Diencephalon (tissue), 1 donor: ENCODE measurements at places on chromosomes 5 and 9. TPM values are rescaled to one million over a fixed set of nuclear protein-coding genes. Genes with fewer than 3 reads are reported as not detected.

TEK gene
- total RNA-seq, result 10.6 TPM

SMIM32 gene
- 1.4 TPM for total RNA-seq

CKMT2 gene
- total RNA-seq, result 4.2 TPM

GAPT gene
- total RNA-seq, result 0.92 TPM

SPRY4 gene
- total RNA-seq, result 4.8 TPM

GLRX gene
- total RNA-seq, result 14.5 TPM

IL7R gene
- total RNA-seq, result 0.46 TPM

PTGES gene
- 9.5 TPM for total RNA-seq

SLC1A1 gene
- 49.6 TPM for total RNA-seq

IL17B gene
- total RNA-seq, result not detected

F12 gene
- total RNA-seq, result 7.4 TPM

PTRH1 gene
- 11.1 TPM for total RNA-seq

UGT3A1 gene
- not detected for total RNA-seq

CYLC2 gene
- not detected for total RNA-seq

OR1Q1 gene
- not detected for total RNA-seq

PTGS1 gene
- 1.4 TPM for total RNA-seq

CCDC152 gene
- 14.1 TPM for total RNA-seq

TTF1 gene
- 13.4 TPM for total RNA-seq

NEUROG1 gene
- not detected for total RNA-seq

GALNT12 gene
- total RNA-seq, result 2.5 TPM

CCL27 gene
- total RNA-seq, result 0.69 TPM

SPATA31E1 gene
- not detected for total RNA-seq

ERGIC1 gene
- total RNA-seq, result 61.6 TPM

COL15A1 gene
- 6.7 TPM for total RNA-seq

TMEFF1 gene
- total RNA-seq, result 46.6 TPM

SVEP1 gene
- total RNA-seq, result 4.4 TPM

IL13 gene
- not detected for total RNA-seq

FYB1 gene
- 5.8 TPM for total RNA-seq

GPR150 gene
- 0.23 TPM for total RNA-seq

RANBP17 gene
- total RNA-seq, result 189 TPM

FAM120AOS gene
- total RNA-seq, result 36.7 TPM

NR3C1 gene
- 39.7 TPM for total RNA-seq

PCDHB12 gene
- 15.5 TPM for total RNA-seq

NSG2 gene
- 655 TPM for total RNA-seq

HDAC3 gene
- 54.9 TPM for total RNA-seq

NAIP gene
- total RNA-seq, result 26.8 TPM

TSSK1B gene
- total RNA-seq, result not detected

ST8SIA4 gene
- 76.1 TPM for total RNA-seq

HEMGN gene
- total RNA-seq, result 4.2 TPM

TNFSF15 gene
- 0.23 TPM for total RNA-seq
